ENCODE measurements at places on chromosomes 6 and 20.

GRCh38 chr6:99711925-99712324, 105.3 kb downstream of the PRDM13 start:
- DNase-seq, result no peak

DNA sequence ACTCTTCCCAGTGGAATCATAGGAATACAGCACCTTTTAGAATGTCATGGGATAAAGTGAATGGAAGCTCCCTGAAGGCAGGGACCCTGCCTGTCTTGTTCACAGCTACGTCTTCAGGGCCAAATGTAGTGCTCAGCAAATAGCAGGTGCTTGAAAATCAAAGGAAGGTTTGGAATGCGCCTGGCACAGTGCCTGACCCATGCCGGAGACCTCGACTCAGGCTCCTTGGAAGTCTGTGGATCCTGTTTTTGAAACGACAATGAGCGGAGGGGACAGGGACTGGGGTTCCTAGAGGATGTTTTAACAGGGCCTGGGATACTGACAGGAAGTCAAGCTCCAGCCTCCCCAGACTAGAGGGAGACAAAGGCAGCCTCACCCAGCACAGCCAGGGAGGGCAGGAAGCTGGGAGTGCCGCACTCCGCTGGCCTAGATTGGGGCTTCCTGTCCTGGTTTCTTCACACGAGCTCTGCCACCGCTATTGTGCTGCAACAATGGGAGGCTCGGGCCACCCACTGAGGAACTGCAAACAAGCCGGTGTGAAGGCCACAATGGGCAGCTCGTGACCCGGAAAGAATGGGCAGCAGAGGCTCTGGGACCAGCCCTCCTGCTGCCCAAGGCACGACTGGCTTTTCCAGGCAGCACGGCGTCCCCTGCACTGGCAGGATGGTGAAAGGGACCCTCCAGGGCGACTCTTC, 76.7 kb downstream of the PREX1 start:
- DNase-seq, result peak; percentile 28

DNA sequence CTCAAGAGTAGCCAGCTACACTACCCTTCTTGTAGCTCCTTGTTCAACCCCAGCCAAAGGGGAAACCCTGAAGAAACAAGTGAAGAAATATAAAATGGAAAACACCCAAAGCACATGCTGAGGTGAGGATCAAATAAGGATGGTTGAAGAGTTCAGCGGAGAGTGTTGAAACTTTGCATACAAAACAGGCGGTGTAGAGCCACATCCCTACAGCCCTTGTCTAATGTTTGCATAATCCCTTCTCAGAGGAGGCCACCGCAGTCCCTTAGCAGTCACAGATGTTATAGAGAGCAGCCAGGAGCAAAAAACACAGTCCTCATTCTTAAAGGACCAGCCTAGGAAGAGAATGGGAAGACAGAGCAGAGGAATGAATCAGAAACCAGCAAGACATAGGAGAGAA, 350.7 kb upstream of the SASH1 start:
- no peak for DNase-seq

DNA sequence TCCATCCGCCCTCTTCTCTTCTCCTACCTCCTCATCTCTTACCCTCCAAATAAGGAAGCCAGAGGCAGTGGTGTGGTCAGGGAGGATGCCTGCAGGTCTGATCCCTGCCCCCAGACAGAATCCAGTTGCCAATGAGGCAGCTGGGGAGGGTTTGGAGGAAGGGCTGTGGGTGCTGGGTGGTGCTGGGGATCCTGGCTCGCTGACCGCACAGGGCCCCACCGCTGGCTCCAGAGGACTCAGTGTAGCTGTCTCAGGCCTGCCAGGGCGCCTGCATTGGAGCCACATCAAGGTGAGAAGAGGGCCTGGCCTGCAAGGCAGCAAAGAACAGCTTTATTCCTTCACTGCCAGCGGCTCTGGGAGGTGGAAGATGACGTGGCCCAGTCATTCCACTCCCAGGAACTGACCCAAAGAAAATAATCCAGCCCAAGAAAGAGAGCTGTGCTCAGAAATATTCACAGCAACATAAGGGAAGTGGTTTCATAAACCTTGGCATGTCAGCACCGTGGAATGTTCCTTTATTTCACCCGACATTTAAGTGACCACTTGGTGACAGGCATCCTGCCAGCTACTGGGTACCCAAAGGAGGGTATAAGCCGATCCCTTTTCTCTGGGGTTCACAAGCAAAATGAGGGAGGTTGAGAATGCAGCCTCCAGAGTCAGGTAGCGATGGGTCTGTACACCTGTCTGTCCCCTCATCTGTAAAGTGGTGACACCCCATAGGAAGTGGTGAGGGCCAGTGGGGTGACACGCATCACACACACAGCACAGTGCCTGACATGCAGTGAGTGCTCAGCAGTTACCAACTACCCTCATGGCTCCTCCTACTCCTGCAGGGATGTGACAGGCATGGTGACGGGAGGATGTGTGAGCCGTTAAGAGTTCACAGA, 125.1 kb downstream of the SNX5 start:
- DNase-seq, result peak; percentile 89

- DNase-seq, result no peak
Measured at GRCh38 chr6:80932359-80932758, 820.1 kb downstream of the TENT5A start.

DNA sequence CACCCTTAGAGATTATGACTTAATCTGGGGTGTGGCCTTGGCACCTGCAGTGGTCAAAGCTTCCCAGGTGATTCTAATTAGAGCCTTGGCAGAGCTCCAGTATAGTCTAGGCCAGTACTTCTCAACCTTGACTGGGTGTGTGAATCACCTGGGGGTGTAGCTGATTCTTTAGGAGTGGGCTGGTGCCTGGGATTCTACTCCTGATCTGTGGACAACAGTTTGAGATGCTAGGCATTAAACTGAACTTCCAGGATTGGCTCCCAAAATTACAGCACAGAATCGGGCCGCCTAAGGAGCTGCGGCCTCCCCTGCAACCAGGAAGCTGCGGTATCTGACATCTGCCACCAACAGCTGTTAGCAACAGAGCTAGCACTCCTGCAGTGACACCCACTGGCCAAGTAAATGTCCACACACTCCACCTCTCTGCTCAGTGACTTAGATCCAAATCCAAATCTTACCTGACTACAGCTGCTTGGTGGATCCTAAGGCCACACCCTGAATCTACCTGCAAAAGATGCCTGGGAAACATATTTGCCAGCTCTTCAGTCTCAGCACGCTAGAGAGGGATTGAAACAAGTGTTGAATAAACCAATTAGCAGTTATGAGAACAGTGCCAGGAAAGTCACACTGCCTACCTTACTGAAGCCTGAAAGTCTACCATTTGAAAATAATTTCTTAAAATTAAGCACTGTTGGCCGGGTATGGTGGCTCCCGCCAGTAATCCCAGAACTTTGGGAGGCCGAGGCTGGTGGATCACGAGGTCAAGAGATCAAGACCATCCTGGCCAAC, 126.7 kb downstream of the UNC5CL start:
- peak; percentile 40 for DNase-seq

- no peak for DNase-seq
Measured at GRCh38 chr6:2215342-2215741, 30.1 kb downstream of the GMDS start.

- no peak for DNase-seq
Measured at GRCh38 chr6:57254055-57254717, 32.1 kb upstream of the RAB23 start.

GRCh38 chr20:20393207-20394120, 25.6 kb downstream of the INSM1 start:
- no peak for DNase-seq

GRCh38 chr6:165704045-165704748, 41.2 kb upstream of the PDE10A start:
- no peak for DNase-seq

GRCh38 chr6:48078120-48078519, 32.9 kb downstream of the PTCHD4 start:
- DNase-seq, result no peak

- peak; percentile 14 for DNase-seq
Measured at GRCh38 chr20:63624486-63624885, 2.4 kb downstream of the GMEB2 start.

- peak; percentile 89 for DNase-seq
Measured at GRCh38 chr6:136609873-136610706, 59.9 kb upstream of the MAP7 start.

GRCh38 chr20:4052554-4052953, 37.2 kb upstream of the RNF24 start:
- DNase-seq, result no peak

DNA sequence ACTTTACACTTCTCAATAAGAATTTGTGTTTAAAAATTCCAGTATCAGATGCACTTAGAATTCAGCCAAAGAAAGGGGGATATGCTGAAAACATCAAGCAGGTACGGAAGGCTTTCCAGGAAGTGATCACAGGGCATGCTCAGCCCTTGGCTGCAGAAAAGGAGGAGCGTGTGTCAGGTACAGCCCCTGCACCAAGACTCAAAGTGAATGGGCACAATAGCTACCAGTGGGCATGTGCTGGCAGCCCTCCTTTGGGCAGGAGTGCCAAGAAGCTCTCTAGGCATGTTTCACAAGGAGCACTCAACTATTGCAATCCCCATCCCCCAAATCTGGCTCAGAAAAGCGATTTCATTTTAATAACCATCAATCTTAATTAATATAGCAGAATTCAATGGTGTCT, 298.8 kb downstream of the GMDS start:
- DNase-seq, result no peak

DNA sequence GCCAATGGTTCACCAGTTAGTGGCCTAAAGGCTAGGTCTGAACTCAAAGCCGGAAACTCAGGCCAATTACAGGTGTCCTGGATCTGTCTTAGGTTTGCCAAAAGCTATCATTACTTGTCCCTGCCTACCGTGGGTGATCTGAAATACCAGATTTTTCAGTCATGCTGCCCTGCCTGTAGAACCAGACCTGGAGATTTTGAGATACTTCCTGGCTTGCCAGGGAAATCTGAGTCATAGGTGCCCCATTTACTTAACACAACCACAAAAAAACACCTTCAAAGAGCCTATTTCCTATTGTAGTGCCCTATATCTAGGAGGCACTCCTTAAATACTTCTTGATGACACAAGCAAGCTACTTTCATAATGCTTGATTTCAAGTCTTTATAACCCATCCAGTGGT, 13.9 kb upstream of the RANBP9 start:
- no peak for DNase-seq

DNA sequence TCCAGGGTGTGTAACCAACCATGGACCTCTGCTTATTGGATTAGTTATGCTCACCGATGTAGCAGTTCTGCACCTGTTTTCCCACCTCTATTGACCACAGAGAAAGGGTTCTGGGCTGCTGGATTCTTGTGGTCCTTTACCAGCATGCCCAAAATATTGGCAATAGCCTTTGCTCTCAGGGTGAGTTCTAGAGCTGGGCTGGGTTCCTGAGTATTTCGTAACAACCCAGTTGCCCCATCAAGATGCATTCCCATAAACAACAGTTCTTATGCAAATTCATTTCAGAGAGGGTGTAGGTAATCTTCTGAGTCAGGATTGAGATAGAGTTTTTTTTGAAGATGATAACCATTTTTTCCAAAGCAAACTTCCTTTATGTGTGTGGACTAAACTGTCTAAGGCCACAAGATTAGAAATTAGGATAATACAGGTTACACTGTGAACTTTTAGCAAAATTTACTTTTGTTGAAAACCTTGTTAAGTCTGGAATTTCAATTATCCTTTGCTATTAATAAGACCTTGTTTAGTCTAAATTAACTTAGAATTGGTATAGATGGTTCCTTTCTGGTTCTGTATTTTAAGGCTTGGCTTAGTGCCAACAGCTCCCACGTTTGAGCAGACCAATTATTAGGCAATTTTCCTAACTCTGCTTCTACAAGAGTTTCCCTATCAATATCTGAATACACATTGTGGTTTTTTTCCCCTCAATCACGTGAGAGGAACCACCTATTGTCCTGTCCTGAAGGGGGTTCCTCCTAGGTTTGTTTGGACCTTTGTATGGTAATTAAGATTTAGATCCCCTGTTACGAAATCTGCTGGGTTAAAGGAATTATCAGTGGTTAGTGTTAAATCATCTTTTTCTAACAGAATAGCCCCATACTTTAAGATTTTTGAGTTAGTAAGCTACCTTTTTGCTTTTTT, 46.1 kb downstream of the TBX18 start:
- no peak for DNase-seq

- DNase-seq, result no peak
Measured at GRCh38 chr6:113539202-113539601, 317.9 kb upstream of the MARCKS start.

- no peak for DNase-seq
Measured at GRCh38 chr6:107660839-107661238, 163.3 kb downstream of the SCML4 start.

DNA sequence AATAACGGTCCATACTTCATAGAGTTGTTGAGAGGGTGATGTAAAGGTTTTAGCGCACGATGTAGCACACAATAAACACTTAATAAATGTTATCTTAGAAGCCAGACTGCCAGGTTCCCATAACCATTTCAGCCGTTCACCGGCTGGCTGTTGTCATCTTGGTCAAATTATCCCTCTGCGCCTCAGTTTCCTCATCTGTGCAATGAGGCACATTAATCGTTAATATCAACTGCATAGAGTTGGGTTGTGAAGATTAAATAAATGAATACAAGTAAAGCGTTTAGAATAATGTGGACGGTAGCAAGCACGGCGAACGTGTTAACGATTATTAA, 432 bp upstream of the PSMF1 start:
- DNase-seq, result no peak

GRCh38 chr6:140500849-140501248, 1126.4 kb upstream of the CITED2 start:
- DNase-seq, result no peak

- no peak for DNase-seq
Measured at GRCh38 chr6:151119823-151120524, 119.8 kb upstream of the AKAP12 start.

DNA sequence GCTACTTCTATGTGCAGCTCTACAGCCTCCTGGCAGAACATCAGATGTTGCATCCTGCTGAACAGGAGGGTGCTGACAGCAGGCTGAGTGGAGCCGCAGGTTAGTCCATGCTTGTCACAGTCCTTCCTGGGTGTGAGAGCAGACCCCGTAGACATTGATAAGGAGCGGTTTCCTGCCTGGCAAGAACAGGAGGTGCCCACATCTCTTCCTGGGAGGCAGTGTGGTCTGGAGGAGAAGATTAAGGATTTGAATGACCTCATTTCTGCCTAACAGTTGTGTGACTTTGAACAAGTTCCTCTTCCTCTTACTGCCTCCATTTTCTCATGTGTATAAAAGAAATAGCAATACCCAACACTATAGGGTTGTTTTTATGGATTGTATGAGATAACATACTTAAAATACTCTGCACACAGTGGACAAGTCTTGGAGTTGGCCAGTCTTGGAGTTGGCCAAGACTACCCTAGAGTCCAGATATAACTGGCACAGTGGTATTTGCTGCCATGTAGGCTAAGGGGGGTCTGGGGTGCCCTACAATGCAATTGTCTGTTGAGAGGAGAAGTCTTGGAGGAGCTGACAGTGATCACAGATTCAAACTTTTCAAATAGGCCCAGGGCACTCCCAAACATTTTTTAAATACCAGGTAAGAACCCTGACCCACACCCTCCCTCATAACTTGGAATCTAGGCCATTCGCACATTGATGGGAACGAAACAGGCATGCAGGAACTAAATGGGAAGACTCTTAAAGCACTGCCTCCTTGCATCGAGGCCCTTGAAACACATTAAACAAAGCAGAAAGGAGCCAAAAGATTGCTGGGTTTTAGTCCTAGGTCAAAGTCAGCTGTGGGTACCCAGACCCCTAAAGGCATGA, 32.6 kb upstream of the TBC1D7 start:
- DNase-seq, result no peak

- no peak for DNase-seq
Measured at GRCh38 chr6:33315793-33316602, 1.5 kb downstream of the ZBTB22 start.
